ENCODE measurements at places on chromosomes 5 and 9. TPM values are rescaled to one million over a fixed set of nuclear protein-coding genes. Genes with fewer than 3 reads are reported as not detected.

- no peak overlapping the region for H3K4me3 ChIP-seq
- no peaks in the 10 kb centered on the region for H3K36me3 ChIP-seq
- no peaks in the 10 kb centered on the region for H3K27me3 ChIP-seq
- DNase-seq: no peak
- H3K27ac ChIP-seq: no peak overlapping the region
These were observed 111.2 kb downstream of the LRRC70 start for GRCh38 chr5:62689599-62690368.

GRCh38 chr5:8136271-8136670 is 267.3 kb downstream of the MTRR start:
- no peaks in the 10 kb centered on the region for H3K27me3 ChIP-seq
- no peaks in the 10 kb centered on the region for H3K36me3 ChIP-seq
- H3K27ac ChIP-seq: no peak overlapping the region

DNA sequence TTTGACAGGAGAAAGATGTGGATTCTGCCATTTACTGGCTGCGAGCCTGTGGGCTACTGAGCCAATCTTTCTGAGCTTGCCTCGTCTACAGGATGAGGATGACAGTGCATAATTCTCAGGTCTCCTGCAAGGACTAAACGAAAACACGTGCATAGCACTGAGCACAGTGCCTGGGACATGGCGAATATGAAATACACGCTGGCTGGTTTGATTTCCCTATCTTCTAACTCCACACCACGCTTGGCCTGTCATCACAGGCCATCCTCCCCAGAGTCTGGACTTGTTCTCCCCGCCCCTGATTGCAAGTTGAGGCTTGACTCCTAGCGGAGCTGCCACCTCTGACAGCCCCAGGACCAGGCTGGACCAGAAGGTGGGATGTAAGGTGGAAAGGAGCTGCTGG is 37.9 kb downstream of the ARPC5L start:
- no peaks in the 10 kb centered on the region for H3K36me3 ChIP-seq
- no peak overlapping the region for H3K27ac ChIP-seq
- H3K4me3 ChIP-seq: no peak overlapping the region
- DNase-seq: no peak

DNA sequence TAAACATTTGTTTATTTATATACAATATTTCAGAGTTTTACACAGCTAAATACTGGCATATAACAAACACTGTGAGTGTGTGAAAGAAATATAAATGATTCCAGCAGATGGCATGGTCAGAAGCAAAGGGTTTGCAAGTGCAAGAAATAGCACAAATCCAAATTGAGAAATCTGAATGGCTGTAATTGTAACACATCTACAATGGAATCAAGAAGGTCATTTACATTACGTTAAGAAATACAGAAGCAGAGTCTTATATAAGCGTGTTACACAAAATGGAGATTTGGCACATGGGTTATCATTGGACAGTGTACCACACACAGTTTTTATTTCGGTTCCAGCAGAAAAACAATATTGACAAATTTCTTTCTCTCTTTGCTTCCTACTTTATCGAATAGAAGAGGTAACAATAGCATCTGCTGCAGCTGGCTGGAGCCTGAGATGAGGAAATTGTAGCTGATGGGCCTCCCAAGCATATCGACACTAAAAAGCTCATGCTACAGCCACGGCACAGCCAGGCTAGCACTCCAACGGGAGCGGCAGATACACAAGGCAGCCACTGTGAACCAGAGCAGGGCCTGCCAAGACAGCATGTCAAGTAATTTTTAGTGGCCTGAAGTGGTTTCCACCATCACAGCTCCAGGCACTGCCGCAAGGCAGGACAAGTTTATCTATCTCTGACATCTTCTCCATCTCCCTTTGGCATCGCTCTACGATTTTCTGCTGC is 564.6 kb upstream of the DMAC1 start:
- H3K27ac ChIP-seq: no peak overlapping the region
- H3K27me3 ChIP-seq: no peaks in the 10 kb centered on the region
- H3K4me1 ChIP-seq: no peaks in the 10 kb centered on the region
- H3K4me3 ChIP-seq: no peak overlapping the region

The NUTM2F gene
- 1.1 TPM for total RNA-seq
